Thoracic aorta (tissue), 2 donors: ENCODE measurements at places on chromosomes 6 and 20.

DNA sequence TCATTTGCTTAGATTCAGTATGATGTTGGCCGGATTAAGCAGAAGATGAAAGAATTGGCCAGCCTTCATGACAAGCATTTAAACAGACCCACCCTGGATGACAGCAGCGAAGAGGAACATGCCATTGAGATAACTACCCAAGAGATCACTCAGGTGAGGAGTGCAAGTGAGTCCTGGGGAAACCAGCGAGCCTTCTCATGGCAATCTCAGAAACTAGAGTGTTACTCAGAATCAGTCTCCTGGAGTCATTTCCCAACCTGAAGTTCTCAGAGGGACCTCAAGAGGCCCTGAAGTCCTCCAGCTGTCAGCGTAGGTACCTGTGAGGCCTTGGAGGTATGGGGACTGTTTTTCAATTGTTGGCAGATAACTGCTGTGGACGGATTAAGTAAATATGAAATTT is 16.9 kb downstream of the STX16 start:
- DNase-seq, result no peak

DNA sequence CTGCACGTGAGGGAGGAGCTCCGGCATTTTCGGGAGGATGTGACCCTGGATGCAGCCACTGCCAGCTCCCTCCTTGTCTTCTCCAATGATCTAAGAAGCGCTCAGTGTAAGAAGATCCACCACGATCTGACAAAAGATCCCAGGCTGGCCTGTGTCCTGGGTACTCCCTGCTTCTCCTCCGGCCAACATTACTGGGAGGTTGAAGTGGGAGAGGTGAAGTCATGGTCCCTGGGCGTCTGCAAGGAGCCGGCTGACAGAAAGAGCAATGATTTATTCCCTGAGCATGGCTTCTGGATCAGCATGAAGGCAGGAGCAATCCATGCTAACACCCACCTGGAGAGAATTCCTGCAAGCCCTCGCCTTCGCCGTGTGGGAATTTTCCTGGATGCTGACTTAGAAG is 2.8 kb downstream of the RFPL4B start:
- DNase-seq, result no peak

DNA sequence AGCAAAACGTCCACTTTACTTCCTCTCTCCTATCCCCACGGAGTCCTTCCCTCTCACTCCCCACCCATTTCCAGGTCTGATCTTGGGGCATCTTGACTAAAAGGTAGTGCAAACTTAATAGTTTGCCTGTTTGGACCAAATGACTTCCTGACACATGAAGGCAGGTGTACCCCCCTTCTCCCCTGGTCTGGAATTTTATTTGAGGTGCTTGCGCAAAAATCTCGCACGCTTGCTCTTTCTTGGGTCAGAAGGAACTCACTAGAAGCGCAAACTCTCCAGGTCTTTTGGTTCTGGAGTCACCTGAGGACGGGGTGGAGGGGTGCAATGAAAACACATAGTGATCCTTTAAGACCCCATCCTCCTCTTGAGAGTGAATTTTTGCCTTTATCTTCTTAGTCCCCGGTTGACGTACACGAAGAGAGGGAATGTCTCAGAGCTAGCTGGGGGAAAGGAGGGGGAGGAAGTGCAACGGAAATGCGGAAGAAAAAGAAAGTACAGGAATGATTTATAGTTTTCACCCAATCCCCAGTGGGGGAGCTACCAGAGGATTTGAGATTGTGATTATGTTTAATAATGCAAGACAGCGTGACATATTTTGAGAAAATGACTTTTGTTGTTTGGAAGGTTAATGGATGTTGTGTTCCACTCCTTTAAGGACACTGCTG is 4.9 kb downstream of the ADGRB3 start:
- no peak for DNase-seq

- no peak for DNase-seq
Measured at GRCh38 chr20:10201321-10201870, 17.2 kb upstream of the SNAP25 start.

DNA sequence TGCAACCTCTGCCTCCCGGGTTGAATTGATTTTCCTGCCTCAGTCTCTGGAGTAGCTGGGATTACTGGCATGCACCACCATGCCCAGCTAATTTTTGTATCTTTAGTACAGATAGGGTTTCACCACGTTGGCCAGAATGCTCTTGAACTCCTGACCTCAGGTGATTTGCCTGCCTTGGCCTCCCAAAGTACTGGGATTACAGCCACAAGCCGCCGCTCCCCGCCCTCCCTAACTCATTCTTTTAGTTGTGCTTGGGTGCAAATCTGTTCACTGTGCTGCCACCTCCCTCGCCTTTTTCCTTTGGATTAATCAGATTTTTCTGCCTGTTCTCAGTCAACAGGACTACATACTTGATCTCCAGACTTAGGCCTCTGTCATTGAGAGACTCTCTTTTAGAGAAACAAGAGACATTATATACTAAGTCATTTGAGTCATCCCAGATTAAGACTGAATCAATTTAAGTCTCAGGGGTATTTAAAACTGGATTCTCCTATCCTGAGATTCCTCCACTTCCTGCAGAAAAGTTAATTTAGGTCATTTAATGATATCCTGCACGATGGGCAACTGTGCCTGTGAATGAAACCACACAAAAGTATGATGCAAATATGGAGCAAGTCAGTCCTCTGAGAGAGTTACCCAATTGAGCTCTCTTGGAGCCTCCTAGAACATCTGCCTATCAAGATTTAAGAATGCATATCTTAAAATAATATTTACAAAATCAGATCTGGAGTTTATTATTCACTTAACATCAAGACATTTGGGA is 136.1 kb upstream of the THEMIS start:
- no peak for DNase-seq

GRCh38 chr20:9949563-9949962 is 85.2 kb upstream of the ANKEF1 start:
- DNase-seq, result no peak

- no peak for DNase-seq
Measured at GRCh38 chr6:144749263-144749662, 464.1 kb downstream of the UTRN start.

GRCh38 chr6:1586861-1587450 is 22.8 kb upstream of the FOXC1 start:
- DNase-seq, result no peak

GRCh38 chr6:132205946-132206345 is 195.3 kb downstream of the MOXD1 start:
- DNase-seq, result no peak

GRCh38 chr6:25486550-25486949 is 165.5 kb upstream of the SCGN start:
- no peak for DNase-seq
